ENCODE measurements at places on chromosomes 16 and 17.

GRCh38 chr17:80191192-80191591, 21.4 kb downstream of the CARD14 start:
- DNase-seq, result no peak

DNA sequence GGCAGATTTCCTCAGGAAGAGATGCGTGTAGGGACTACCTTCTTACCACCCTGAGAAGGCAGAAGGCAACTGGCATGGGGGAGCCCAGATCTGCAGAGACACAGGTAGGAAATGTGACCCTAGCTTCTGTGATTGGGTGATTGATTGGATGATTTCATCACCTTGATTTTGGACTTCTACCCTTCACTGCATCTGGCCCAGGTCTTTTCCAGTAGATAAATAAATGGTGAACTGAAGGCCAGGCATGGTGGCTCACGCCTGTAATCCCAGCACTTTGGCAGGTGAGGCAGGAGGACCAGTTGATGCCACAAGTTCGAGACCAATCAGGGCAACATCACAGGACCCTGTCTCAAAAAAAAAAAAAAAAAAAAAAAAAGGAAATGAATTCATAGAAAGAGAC, 14.7 kb upstream of the SMURF2 start:
- DNase-seq, result no peak

- DNase-seq, result no peak
Observed at GRCh38 chr17:31392002-31392855, 754 bp downstream of the RAB11FIP4 start.

- no peak for DNase-seq
Observed at GRCh38 chr16:55947366-55947765, 72.2 kb upstream of the CES5A start.

- no peak for DNase-seq
Observed at GRCh38 chr17:36066365-36066985, 2.4 kb downstream of the CCL18 start.

DNA sequence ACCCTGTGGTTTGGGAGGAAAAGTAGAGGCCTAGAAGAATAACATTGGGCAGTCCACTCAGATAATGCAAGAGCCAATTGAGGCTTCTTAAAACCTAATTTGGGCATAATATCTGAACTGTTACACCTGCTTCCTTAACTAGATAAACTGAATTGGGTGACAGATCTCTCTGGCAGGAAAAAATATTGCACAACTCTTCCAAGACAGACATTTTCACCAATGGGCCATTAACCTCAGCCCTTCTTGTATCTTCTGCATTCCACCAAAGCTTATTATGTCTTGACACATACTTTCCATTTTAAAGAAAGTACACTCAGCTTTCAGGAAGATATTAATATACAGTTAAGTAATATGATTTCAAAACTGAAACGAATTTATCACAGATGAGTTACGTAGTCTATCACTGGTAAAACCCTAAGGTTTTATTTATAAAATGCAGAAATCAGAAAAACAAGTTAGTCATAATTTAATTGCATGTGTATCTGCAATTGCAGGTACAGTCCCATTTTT, 79.9 kb upstream of the MON1B start:
- no peak for DNase-seq

GRCh38 chr16:1918351-1919326, at the start of gene HS3ST6:
TSS of gene HS3ST6 (minus strand) at chr16:1918415. CDS start at chr16:1918323, 92 bp downstream.
- DNase-seq, result no peak

- DNase-seq, result no peak
Observed at GRCh38 chr16:17828012-17828411, 357.3 kb upstream of the XYLT1 start.

DNA sequence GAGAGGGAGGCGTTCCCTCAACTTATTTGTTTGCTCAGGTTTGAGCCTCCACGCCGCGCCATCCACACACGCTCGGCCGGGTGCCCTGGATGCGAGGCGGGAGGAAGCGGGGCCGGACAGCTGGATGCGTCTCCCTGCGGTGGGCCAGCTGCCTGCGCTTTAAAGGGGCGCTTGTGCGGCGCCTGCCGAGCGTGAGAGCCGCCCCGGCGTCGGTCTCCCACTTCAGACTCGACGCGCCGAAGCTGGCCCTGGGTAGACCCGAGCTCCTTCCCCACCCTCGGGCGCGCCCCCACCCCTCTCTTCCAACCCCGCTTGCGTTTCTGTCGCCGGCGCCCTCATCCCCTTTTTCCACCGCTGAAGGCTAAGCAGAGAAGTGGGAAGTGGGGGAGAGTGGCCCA, 527 bp upstream of the CHAD start:
- no peak for DNase-seq

GRCh38 chr16:59848296-59848695, 1114.2 kb upstream of the GOT2 start:
- no peak for DNase-seq

DNA sequence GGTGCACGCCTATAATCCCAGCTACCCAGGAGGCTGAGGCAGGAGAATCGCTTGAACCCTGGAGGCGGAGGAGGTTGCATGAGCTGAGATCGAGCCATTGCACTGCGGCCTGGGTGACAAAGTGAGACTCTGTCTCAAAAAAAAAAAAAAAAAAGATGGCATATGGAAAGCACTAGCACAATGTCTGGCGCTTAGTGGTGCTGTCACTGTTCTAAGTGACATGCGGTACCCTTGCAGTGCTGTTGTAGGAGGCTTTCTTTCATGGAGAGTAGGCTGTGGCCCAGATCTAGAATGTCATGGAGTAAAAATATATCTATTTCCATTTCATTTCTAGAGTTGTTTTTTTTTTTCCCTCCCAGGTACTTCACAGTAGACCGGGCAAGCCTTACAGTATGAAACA, 14.6 kb upstream of the METTL9 start:
- DNase-seq, result no peak

- DNase-seq, result no peak
Observed at GRCh38 chr17:58313815-58314705, 14.5 kb downstream of the TSPOAP1 start.

DNA sequence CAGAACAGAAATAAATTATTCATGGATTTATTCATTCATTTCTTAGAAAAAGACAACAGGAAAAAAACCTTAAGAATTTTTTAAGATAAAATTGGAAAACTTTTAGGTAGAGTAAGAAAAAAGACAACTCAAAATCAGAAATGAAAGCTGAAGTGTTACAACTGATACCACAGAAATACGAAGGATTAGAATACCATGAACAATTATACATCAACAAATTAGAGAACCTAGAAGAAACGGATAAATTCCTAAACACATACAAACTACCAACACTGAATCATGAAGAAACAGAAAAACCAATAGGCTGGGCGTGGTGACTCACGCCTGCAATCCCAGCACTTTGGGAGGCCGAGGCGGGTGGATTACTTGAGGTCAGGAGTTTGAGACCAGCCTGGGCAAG, 27.8 kb downstream of the CTRB2 start:
- DNase-seq, result no peak

- DNase-seq, result no peak
Observed at GRCh38 chr17:21157586-21158370, 31.0 kb downstream of the DHRS7B start.

DNA sequence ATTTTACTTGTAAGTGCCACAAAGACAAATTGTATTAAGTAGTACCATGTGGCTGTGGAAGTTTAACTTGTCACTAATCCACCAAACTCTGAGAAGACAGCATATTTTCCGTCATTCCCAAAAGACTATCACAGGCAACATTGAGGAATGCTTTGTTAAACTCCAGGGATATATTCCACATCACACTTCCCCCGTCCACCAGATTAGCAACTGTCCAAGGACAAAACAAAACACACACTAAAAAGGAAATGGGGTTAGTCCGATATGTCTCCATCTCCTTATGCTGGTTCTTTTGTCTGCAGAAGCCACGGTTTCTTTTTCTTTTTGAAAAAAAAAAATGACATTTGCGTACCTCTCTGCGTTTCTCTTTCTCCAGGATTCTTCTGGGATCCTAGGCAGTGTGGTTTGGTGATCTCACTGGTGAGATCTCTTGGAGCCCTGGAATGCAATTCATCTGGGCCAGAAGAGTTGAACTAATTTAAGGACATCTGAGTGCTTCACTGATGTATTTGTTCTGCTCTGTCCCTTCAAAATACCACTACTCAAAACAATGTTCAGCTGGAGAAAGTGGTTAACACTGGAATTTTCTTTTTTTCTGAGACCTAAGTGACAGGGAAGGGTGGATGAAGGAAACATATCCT, 40.6 kb downstream of the PRKCB start:
- no peak for DNase-seq

DNA sequence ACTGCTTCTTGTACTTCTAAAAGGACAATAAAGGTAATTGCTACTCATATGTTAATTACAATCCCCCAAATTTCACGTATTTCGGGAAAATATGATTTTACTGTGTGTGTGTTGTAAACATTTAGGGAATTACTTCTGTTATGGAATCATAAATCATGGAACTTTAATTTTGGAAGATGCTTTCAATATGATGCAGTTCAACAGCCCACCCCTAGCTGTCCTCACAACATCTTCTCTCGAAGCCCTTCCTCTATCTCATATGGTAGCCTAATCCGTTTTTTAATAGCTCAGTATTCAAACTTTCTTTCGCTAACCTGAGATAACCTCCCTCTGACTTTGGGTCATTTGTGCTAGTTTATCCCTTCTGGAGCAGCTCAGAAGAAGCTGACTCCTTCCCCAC, 78.4 kb downstream of the ANKFN1 start:
- no peak for DNase-seq

- no peak for DNase-seq
Observed at GRCh38 chr16:81787659-81788058, 8.6 kb downstream of the PLCG2 start.

DNA sequence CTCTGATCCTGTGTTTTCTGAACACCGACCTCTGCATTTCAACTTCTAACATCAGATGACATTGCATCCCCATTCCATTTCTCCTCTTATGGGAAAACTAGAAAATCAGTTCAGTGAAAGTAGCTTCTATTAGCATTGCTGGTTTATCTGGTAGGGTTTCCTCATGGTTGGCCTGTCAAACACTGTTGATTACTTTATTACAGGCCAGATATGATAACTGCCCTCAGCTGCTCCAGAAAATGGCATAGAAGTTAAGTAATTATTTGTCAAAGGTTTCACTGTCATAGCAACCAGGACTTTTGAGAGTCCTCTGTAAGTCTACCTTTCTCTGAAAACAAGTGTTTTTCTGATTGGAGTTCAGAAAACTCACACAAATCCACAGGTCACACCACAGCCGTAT, 3.0 kb downstream of the GFOD2 start:
- DNase-seq, result no peak

DNA sequence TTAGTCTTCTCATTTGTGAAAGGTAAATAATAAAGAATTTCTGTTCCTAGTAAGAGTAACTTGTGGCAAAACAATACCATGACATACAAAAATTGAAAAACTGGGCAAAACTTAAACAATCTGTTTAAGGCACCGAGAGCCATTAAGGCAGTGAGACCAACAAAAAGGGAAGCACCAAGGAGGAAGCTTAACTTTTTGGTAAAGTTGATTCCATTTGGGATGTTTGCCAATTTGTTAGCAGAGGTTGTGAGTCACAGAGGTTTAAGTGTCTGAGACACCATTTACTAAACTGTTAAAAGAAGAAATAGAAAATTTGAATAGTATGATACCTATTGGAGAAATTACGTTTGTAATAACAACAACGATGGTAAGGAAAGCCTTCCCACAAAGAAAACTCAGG, 4.9 kb downstream of the SLC35G3 start:
- no peak for DNase-seq

DNA sequence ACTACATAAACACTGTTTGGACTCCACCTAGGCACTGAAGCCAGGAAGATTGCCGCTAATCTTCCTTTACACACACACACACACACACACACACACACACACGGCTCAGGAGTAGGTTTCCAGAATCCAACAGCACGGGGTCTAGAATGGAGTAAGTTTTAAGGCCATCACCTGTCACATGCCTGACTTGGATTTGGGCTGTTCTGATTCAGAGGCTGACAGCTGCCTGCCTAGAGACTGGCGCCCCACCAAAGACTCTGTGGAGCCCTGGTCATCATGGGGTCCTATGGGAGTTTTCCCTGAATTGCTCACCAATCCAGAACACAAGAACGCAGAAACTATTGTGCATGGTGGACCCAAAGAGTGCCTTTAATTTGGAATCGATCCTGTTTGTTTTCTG, 10.9 kb downstream of the CDRT4 start:
- no peak for DNase-seq

DNA sequence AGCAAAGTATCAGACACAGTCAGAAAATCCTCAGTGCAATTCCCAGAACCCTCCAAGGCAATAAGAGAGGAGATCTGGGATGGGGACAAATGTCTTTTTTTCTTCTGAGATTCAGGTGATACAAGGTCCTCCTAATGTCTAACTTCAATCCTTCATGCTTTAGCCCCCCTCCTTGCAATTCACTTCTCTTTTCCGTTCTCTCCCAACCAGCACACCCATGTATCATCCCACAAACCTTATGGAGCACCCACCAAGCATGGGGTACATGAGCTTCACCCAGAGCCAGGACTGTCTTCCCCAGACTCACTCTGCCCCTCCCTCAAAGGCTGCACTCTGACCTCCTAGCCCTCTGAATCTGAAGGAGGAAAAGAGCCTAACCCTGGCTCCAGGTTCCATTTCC, 10.1 kb downstream of the HDAC5 start:
- DNase-seq, result no peak

GRCh38 chr16:74186561-74186971, 110.0 kb upstream of the PSMD7 start:
- no peak for DNase-seq

DNA sequence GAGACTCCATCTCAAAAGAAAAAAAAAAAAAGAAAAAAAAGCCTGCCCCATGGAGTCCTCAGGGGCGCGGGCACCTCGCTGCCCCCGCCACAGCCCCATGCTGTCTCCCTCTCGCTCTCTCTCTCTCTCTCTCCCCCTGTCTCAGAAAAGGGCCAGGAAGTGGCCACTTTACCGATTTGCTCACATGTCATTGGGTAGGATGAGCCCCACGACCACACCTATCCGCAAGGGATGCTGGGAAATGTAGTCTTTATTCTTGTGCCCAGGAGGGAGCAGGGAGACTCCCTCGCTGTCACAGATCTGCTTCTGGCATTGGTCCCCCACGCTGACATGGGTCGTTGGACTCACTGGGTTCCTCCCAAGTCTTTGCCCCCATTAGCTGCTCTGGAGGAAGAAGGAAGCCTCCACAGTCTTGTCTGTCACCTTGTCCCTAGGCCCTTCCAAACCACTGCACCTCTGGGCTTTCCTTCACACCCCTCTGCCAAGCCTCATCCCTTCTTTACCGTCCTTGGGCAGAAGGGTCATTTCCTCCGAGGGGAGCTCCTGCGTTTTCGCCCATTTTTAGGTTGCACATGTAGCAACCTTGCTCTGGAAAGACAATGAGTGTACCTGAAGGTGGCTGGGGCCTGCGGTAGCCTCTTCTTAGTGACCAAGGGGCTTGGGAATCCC, 6.9 kb upstream of the GJD3 start:
- no peak for DNase-seq

GRCh38 chr17:37361543-37361942, 14.2 kb upstream of the C17orf78 start:
- no peak for DNase-seq

GRCh38 chr16:76748461-76749348, 442.3 kb upstream of the MON1B start:
- DNase-seq, result no peak

DNA sequence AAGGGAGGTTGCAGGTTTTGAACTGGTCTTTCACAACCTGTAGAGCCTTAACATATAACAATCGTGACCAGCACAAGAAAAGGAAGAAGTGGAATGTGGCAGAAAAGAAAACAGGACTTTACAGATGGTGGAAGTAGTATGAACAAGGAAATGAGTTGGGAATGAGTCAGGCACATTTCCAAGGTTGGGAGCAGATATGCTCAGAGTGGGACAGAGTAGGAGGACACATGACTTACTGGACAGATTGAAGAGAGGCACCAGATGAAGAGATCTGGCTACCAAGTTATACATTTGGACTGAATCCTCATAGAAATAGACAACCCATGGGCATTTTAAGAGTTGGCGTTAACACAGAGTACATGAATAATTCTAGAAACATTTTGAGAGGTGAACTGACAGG, 95.3 kb downstream of the ZNF18 start:
- no peak for DNase-seq
